ENCODE measurements at places on chromosomes 3 and 15.

GRCh38 chr15:30794388-30794787 lies 109.3 kb upstream of the FAN1 start:
- no peak for DNase-seq

DNA sequence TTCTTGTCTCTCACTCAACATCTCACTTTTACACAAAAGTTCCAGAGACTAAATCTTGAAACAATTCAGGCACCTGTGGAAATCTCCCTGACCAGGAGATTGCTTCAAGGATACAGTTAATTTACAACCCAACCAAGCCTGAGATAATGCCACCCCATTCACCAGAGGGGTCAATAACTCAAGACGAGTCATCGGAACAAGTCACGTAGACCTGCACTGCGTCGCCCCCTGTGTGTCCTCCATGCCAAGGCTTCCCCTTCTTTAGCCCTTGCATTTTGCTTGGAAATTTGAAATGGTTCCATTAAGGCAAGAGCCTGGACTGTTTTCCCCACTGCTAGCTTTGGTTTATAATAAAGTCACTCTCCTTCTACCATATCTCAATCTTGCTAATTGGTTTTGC lies 129.0 kb upstream of the NEO1 start:
- no peak for DNase-seq

DNA sequence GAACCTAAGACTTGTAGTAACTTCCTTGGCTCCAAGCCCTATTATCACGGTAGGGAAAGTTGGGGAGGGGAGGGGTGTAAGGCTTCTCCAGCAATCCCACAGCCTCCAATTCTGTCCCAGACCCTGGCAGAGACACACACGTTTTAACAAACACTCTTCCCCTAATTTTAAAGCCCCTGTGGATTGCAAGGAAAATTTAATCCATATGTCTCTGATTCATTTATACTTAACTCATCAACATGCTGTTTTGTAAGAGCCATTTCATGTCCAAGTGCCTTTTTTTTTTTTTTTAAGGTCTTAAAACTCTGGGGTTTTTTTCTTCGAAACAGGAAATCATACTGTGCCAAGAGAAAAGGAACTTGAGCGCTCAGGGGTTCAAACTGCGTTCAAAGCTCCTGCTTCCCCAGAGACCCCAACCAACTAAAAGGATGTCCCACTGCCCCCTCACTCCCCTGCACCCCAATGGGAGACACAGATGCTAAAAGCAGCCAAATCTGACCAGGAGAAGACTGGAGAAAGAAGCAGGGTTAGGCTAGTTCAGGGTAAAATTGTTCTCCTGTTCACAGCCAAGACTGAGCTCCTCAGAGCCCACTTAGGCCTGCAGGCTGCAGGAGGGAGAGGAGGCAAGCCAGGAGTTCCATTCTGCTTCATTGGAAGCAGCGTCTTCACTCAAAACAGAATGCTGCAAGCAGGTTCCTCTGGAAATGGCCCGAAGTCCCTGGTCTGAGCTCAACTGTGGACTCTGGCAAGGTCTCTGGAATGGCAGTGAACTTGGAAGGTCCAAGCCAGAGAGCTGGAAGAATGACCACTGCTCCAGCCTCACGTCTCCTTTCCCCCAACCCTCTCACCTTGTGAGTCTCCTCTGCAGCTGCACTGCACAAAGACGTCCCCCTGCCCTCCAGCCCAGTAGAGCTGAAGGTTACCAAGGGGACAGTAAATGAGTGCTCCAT lies 172.5 kb downstream of the NTRK3 start:
- DNase-seq, result no peak

- peak; percentile 29 for DNase-seq
Observed at GRCh38 chr15:98653686-98654085, 5.3 kb downstream of the IGF1R start.

DNA sequence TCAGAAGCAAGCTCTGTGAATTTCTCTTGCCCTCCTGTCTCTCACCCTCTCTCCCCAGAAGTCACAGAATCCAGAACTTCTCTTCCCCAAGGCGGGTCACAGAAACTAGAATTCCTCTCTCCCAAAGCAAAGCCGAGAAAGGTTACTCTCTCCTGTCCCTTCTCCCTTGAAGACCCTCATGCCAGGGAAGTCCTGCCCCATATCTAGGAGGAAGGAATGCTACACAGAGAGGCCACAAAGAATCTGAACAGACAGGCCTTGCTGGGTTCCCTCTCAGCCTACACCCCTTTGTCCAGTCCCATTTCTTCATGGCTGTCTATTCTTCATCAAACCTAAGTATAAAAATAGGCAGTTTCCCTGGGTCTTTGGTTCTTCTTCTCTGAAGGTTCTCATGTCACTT lies 29.8 kb downstream of the ANP32A start:
- no peak for DNase-seq

Measured in MM.1S (cell line).